ENCODE measurements at places on chromosomes 1 and 21.
A peak's percentile ranks its signal among the peaks of the same experiment; 100 is the strongest.

- peak; percentile 16 for DNase-seq
These were observed 110.0 kb downstream of the GRIK3 start for GRCh38 chr1:36924282-36924811.

DNA sequence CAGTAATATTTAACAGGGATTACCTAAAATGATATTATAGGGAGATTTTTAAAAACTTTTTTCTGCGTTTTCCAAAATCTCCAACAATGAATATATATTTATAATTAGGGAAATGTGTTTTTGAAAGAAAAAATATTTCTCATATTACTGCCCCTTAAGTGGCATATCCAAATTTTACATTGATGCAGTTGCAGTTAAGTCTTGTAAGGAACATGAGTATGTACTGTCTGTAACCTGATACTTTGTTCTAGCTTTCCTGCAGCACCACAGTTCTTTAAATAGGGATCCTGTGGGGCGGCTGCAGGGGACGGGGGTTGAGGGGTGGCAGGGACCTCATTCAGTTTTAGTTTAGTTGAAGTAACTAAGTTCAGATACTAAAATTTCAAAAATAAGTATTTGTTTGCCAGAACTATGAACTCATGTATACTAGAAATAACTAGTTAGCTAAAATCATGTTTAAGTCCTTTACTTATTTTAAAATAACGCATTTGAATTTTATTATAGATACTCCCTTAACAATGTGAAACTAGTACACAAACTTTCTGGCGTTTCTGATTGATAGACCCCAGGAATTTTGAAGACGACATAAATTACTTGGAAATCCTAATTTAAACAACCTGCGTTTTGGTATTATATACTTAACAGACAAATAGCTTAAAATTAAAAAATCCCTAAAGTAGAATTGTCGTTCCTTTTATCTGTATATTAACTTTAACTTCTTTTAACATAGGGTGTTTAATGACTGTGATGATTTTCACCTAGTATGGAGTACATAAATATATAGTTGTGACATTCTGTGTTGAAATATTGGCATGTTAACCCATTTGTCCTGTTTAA is 639 bp upstream of the DNAJB4 start:
- peak; percentile 28 for DNase-seq

- DNase-seq = no peak
These were observed 31.9 kb downstream of the PRDM2 start for GRCh38 chr1:13731897-13732296.

DNA sequence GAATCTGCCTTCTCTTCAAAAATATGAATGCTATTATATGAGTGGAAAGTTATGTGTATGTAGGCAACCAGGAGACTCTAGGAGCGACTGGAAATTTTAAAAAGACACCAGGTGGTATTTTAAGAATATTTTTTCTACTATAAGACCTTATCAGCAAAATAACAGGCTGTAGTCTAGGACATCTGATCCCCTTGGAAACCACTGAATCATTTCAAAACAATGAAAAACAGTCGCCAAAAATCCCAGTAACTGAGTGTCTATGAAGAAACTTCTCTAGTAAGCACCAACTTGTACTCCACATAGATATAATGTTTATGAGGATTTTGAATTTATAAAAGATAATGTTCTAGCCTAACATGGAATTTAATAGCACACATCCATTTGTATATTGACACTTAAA is 358.5 kb downstream of the GPATCH2 start:
- no peak for DNase-seq

- DNase-seq = no peak
These were observed 718.8 kb upstream of the TMPRSS15 start for GRCh38 chr21:19122356-19122755.

DNA sequence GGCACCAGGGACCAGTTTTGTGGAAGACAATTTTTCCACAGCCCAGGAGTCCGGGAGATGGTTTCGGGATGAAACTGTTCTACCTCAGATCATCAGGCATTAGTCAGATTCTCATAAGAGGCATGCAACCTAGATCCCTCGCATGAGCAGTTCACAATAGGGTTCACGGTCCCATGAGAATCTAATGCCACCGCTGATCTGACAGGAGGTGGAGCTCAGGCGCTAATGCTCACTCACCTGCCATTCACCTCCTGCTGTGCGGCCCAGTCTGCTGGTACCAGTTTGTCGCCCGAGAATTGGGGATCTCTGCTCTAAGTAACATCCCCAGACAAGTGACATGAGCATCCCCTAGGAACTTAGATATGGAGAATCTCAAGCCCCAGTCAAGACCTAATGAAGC is 180.7 kb downstream of the COQ8A start:
- DNase-seq = no peak

DNA sequence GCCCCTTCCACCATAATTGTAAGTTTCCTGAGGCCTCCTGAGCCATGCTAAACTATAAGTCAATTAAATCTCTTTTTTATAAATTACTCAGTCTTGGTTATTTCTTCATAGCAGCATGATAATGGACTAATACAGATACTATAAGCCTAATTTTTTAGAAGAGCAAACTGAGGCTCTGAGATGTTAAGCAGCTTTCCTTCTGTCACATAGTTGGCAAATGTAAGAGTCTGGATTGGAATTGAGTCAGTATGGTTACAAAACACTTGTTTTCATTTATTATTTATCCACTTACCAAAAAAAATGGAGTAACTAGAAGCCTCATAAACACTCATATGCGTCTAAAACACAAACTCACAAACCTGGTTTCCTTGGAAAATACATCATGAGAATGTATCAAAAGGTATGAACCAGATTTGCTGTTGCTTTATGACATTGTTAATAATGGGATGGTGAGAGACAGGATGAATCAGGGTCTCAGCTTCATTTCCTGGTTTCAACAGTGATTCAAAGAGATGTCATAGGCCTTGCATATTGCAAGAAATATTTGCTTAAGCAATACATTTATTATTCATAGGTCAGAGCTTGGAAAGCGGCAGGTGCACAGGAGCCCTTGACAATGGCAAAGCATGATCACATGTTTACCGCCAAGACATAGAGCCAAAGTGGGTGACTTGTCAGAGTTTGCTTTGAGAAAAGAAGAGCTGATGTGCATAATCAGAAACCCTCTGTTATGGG is 221.5 kb downstream of the GRIK1 start:
- DNase-seq = no peak

- no peak for DNase-seq
These were observed 32.2 kb upstream of the KHDRBS1 start for GRCh38 chr1:31981456-31981839.

DNA sequence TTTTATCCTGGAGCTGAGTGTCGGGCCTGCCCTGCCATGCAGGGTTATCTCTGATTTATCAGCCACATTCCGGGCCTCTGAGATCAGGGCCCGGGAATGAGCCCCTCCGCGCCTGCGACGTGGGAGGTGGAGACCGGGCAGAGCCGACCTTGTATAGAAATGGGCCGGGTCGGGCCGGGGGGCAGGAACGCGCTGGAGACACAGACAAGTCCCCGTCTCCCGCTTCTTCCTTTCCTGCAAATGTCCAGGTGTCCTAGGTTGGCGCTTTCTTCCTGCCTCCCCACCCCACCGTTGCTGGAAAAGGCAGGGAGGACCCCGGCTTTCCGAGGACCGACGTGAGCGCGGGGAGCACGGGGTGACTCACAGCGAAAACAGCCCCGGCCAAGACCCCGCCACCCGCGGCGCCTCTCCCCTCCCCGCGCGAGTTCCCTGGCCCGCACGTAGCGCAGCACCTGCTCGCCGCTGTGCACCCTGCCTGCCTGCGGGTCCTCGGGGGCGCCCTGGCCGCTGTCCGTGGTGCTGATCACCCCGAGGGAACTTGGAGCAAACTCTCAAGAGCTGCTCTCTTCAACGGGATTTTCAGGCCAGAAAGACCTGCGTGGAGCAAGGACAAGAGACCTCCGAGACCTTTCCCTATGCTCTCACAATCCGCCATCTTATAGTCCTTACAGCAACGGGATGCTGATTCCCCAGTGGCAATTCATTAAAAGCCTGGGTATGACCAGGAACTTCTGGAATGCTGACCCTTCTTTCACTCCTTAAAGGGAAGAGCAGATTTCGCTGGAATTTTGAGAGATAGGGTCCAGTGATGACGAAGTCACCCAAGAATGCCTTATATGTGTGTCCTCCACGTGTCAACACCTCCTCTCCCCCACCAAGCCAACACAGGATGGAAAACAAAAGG is 475 bp upstream of the NPPB start:
- DNase-seq = peak; percentile 74

DNA sequence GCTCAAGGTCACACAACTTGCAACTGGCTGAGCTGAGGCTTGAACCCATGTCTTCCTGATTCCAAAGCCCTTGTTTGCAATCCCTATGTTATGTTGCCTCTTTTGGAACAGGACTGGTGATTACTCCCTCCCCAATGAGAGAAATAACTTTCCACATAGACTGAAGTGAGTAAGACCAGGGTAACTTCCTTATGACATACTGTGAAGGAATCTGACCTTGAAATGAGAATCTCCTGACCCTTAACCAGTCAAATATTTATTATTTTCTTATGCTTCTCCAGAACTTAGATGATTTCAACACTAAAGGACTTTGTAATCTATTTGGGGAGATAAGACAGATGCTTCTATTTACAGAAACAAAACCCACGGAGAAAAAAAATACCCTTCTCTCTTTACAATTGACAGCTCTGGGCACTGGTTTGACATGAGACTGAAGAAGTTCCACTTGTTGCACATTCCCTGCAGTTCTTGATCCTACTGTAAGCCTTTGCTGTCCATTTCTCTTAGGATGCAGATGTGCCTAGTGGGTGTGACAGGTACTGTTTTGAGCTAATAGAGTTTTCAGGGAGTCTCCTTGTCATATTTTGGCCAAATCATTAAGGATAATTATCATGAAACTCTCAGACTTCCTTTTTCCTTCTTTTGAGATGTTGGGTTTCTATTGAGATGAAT is 3.9 kb upstream of the RPTN start:
- no peak for DNase-seq

DNA sequence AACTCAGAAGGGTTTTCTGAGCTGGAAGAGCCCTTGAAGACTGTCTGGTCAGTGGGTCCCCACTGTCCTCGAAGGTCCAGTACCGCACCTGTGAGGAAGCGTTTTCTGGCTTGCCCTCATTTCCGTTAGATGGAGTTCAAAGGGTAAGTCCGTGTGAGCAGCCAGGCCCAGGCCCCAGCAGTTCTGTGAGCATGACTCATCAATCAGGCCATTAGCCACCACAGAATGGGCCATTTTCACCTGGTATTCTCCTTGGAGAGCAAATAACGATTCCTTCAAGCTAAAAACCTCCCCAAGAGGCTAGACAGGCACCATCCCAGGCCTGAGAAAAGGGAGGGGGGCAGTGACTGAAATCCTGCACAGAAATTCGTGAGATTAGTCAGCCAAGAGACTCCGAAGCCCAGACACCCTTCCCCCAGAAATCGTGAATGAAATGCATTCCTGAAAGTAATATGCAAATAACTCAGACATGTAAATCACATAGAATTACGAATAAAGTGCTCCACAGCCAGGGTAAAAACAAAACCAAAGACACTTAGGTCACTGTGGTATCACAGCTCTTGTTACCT is 66.0 kb downstream of the BCAR3 start:
- no peak for DNase-seq

DNA sequence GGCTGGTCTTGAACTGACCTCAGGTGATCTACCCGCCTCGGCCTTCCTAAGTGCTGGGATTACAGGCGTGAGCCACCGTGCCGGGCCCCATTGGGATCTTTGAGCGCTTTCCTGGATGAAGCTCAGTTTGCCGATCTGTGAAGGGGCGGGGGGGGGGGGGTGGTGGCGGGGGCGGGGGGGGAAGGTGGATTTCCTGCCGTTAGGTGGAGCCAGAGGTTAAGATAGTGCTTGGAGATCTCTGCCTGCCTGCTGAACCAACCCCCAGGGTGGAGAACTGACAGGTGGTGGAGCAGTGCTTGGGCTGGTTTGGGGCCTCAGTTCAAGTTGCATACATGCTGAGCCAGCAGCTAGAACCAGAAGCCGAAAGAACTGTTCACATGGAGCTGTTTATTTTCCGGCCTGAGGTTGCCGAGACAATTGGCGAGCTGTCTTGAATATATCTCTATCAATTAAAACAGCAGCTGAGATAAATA is 1.7 kb downstream of the TMCC2 start:
- peak; percentile 60 for DNase-seq

DNA sequence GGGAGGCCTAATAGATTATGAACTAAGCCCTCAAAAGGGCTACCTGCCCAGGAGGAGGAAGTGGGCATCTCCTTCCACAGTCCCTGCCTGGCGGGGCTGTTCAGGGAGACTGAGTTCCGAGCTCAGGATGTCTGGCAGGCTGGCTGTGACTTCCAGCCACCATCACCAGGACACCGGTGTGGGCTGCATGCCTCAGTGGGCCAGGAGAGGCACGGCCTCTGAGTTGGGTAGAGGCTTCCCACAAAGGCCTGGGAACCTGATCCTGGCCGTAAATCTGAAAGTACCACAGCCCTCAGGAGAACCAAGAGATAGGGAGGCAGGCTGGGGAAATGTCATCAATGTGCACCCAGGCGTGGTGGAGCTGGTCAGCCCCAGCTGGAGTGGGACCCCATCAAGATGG is 29.1 kb downstream of the NTPCR start:
- DNase-seq = no peak

GRCh38 chr21:45718413-45718812 is 74.9 kb downstream of the PCBP3 start:
- DNase-seq = no peak

DNA sequence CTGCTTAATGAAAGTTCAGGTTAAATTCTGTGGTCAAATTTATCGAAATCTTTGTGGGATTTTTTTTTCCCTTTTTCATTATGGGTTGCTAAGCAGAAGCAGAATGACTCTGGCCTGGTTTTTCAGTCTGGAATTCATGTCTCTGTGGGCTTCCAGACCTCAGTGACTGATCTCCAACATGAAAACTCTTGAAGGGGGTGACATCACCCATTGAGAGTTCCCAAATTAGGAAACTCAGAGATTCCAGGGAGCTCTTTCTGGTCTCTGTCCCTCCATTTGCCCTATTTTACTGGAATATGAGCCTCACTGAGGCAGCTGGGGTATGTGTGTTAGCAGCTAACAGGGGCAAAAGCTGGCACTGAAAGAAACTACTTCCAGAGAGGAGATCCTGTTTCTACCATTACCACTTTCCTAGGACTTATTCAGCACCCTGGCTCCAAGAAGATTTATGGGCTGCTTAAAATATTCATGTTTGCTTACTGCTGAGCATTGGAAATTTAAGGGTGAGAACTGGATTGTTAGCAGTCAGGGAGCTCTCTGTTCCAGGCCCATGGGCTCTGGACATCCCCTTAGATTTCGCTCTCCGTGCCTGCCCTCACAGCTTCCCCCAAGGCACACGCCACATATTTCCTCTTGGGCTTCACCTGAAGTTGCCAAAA is 203.4 kb upstream of the SPAG17 start:
- no peak for DNase-seq

GRCh38 chr21:46014828-46015227 is 33.3 kb downstream of the COL6A1 start:
- DNase-seq = no peak

DNA sequence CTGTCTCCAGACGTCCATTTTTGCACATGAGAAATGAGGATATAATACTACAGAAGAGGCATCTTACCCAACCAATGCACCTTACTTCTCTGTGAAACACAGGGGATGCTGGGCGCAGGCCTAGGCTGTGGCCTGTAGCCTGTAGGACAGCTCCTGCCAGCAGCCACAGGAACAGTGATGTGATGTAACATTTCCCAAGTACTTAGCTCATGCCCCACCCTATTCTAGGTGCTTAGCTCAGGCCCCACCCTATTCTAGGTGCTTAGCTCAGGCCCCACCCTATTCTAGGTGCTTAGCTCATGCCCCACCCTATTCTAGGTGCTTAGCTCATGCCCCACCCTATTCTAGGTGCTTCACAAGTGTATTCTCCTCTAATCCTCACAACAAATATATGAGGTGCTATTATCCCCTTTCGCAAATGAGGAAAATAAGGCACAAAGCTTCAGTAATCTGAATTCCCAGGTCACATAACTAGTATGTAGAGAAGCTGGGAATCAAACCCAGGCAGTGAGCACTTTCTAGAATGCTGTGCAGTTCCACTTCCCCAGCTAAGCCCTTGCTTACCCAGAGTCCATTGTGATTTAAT is 4.6 kb upstream of the NAXE start:
- no peak for DNase-seq

Measured in activated CD4-positive, alpha-beta T cell treated with anti-CD3 and anti-CD28 coated beads, Interleukin-2, amount 50 U/mL, for 1 hour (primary cell).